ENCODE measurements at places on chromosomes 12 and 14.

- DNase-seq, result no peak
Measured at GRCh38 chr12:120858306-120859088, 45.7 kb downstream of the SPPL3 start.

DNA sequence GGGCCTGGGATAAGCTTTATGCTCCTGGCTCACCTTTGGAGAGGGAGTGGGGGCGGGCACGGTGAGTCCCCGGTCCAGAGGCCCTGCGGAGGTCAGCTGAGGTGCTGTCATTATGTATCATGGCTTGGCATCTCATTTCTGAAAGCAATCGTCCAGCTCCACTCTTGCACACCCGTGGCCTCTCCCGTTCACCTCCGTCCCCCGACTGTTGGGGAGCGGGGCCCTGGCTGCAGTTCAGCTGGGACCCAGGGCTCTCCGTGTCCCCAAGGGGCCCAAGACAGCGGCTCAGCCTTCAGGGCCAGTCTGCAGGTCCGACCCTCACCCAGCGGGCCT, 10.6 kb downstream of the BMP4 start:
- DNase-seq, result no peak

GRCh38 chr12:12823811-12824210, 10.7 kb downstream of the DDX47 start:
- DNase-seq, result no peak

DNA sequence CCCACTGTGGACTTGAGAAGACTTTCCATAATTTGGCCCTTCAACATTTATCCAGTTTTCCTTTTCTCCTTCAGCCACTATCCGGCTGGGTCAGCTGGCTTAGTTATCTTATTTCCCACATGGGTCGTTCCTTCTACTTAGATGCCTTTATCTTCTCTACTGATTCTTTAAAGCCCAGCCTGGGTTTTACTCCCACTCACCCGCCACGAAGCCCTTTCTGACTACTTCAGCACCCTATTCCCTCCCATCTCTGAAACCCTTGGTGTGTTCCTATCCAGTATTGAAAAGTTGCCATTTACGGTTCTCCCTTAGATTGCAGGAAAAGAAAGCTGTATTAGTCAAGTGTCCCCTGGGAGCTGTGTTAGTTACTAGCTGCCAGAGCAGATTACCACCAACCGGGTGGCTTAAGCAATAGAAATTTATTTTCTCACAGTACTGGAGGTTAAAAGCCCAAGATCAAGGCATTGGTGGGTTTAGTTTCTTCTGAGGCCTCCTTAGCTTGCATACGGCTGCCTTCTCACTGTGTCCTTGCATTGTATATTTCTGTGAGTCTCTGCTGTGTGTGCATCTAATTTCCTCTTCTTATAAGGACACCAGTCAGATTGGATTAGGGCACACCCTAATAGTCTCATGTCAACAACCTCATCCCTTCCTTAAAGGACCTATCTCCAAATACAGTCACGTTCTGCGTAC, 105.5 kb downstream of the GPATCH2L start:
- peak; percentile 85 for DNase-seq

GRCh38 chr14:100680439-100681051, 46.1 kb upstream of the DLK1 start:
- DNase-seq, result no peak

GRCh38 chr12:120761519-120761934, 35.9 kb downstream of the ACADS start:
- peak; percentile 97 for DNase-seq

DNA sequence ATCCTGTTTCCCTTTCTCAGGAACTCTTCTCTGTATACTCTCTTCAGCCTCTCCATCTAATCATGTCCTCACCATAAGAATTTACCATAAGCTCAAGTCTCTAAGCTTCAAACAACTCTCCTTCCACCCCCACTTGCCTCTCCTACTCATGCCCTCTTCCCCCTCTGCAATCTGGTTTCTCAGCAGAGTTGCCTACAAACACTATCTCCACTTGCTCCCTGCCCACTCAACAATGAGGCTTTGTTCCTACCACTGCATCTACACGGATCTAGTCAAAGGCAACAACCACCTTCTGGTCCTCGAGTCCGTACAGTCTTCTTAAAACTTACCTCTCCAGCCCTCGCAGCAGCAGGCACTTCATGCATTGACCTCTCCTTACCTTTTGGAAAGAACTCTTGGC, 17.2 kb upstream of the FBLN5 start:
- DNase-seq, result no peak

GRCh38 chr12:64733857-64734256, 25.3 kb downstream of the GNS start:
- DNase-seq, result no peak

GRCh38 chr14:55071870-55072640, 20.6 kb downstream of the MAPK1IP1L start:
- peak; percentile 65 for DNase-seq

- no peak for DNase-seq
Measured at GRCh38 chr12:90897316-90897715, 57.7 kb downstream of the CCER1 start.

Measured in choroid plexus epithelial cell (primary cell).